ENCODE measurements at places on chromosomes 12 and 14.
A peak's percentile ranks its signal among the peaks of the same experiment; 100 is the strongest.

DNA sequence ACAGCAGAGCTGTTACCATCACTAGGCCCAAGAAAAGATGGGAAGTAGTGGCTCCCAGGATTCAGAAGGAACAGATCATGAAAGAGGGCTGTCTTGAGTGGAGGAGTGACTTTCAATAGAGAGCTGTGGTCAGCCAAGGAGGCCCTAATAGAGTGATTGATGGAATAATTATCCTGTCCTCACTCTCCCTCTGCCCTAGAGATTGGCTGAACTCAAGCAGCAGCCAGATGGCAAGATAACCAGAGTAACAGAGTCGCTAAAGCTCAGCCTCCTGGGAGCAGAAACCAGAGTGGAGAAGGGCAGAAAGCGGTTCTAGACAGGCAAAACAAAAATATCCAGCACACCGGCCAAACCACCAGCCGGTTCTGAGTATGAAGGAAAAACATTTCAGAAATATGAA lies 23.1 kb downstream of the GMFB start:
- peak; percentile 42 for DNase-seq

DNA sequence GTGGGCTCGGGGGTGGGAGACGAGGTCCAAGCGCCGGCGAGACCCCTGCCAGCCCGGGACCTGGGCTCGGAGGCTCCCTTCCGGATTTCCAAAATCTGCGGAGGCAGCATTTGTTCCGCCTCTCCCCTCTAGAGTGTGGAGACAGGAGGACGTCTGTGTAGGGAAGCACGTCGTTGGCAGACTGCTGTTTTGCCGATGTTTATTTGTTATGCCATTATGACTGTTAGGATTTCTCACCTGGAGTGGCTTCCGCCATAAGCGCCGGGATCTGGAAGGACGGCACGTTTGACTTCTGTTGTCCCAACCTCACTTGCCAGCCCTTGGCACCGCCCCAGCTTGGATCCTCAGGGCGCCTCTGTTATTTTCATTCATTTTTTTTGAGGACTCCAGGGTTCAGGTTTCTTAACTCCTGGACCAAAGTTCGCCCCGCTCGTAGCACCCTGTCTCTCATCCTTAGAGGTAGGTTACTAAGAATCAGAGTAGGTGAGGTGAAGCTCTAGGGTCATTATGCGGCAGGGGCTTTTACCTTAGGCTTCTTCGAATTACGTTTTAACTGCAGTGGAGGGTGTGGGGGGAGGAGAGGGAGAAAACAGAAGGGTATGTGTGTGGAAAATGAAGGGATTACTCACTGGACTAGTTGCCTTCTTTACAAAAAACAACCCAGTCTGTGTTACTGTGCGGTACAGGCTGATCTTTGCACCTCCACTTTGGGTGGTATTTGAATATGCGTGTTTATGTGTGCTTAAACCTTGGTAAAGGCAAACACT lies 547 bp upstream of the PYGL start:
- no peak for DNase-seq

- no peak for DNase-seq
Measured at GRCh38 chr12:96658075-96658474, 168.7 kb downstream of the CFAP54 start.

DNA sequence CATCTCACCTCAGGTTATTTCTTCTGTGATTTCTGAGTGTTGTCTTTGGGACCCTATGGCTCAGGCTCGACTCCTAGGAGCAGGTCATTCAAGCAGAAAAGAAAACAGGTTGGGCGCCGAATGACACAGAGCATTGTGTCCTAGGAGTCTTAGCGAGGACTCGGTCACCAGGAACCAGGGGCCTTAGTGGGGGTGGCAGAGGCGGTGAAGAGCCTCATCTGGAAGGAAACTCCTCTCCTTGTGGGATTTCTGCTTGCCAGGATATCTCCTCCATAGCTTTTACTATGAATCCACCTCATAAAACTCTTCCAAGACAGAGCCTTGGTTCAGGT lies 630 bp downstream of the PLEKHH1 start:
- DNase-seq = no peak

GRCh38 chr14:78319887-78320635 lies 149.9 kb downstream of the NRXN3 start:
- no peak for DNase-seq

DNA sequence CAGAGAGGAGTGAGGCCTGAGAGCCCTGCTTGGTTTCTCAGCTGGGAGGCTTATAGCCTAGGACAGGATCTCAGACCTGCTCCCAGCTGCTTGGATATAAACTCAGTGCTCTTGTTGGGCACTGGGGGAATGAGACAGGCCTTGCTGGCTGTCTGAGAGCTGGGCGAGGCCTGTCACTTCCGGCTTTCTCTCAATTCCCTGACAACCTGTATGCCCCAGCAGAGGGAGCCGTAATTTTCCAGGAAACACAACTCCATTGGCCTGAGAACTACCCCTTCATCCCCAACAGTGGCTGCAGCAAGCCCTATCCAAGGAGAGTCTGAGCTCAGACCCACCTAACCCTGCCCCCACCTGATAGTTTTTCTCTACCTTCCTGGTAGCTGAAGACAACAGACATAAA lies 258.3 kb upstream of the STXBP6 start:
- DNase-seq = no peak

DNA sequence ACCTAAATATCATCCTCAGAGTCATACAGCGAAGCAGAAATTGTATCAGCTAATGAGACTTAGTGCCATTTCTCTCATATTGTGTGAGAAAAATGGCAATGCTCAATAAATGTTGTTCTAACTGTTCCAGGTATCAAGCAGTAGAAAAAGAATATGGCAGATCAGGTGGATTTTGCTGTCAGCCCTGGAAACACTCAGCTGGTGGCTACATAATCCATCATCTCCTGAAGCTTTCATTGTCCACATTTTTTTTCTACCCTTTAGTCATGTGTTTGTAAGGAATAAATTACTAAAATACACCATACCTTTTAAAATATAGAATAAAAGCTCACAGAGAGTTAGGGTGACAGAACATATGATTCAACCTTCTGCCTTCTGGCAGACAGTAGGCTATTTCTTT lies 840.3 kb downstream of the DIO2 start:
- DNase-seq = no peak

DNA sequence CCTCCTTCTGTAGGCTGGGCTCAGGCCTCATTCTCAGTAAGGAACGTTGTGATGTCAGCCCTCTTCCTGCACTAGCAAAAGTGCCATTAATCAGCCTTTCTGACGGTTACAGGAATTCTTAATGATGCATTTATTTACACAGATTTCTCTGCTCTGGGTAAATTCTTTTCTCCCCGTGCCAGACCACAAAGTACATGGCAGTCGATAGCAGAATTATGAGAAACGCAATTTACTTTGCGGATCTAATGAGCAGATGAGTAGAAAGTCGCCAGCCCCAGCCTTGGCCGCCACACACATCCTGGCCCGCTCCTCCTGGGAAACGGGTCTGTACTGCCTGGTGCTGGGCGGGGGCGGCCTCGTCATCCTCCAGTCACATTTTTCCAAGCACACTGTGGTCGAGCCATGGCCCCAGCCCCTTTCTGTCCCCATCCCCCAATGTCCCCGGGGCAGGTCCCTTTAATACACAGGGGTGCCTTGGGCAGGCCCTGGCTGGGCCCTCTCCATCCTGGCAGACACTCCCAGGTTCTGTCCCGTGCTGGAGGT lies 25.9 kb downstream of the NOC4L start:
- DNase-seq = no peak

- DNase-seq = no peak
Measured at GRCh38 chr14:51491036-51491545, 160.6 kb upstream of the FRMD6 start.

DNA sequence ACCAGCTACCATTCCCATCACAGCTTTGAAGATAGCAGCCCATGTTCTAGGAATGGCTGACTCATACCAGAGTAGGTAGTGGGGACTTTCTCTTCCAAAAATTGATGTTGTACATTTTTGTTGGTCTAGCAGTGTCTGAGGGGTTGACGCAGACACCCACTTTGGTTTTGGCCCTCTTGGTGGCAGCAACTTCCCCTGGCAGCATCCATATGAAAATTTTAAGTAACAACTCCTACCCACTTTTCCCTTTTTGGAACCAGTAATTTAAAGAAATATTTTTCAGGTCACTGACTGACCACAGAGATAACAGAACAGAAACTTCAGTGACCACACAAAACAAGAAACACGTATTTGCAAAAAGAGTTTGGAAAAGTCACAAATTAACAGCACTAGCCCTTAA lies 162.0 kb upstream of the TMCC3 start:
- DNase-seq = no peak

DNA sequence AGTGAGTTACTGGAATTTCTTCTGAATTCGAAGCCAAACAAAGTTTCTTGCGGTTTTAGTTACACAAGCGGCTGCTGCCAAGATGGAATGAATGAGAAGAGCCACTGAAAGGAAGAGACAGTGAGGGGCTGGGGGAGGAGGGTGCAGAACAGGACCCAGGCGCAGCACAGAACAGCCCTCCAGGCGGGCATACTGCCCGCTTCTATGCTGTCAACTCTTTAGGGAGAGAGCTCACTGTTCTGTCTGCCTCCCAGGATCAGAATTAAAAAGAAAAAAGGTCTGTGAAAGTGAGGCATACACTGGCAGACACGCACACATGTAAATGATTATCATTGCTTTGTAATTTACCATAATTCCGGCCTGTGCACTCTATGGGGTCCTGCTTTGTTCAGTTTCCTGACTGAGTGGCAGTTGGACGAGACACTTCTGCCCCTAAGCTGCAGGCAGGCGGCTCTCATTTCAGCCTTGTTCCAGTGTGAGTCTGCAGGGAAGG lies 231.6 kb downstream of the CACNA1C start:
- no peak for DNase-seq

- DNase-seq = no peak
Measured at GRCh38 chr12:52079576-52080402, at the start of gene SMIM41. Gene SMIM41, plus strand, starts transcription at chr12:52079704. Its CDS starts 76 bp downstream, at chr12:52079780.

DNA sequence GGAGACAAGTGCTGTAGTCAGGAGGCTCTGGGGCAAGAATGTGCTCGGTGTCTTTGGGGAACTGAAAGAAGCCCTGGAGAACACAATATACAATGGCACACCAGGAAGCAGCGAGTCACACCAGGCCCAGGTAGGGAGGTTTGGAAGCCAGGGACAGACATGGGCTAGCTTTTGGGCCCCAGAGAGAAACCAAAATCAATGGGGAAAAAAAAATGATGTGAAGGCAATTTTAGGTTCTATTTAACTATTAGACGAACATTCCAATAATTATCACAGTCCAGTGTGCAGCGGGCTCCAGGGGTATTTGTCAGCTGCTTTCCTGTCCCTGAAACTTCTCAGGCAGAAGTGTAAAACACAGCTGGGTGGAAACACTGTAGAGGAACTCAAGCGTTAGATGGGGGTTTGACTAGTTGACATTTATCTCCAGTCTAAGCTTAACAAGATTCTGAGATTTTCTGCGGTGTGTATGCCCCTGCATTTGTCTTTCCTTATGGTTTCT lies 21.8 kb upstream of the EGLN3 start:
- no peak for DNase-seq

GRCh38 chr12:11656550-11656949 lies 7.1 kb downstream of the ETV6 start:
- DNase-seq = no peak

DNA sequence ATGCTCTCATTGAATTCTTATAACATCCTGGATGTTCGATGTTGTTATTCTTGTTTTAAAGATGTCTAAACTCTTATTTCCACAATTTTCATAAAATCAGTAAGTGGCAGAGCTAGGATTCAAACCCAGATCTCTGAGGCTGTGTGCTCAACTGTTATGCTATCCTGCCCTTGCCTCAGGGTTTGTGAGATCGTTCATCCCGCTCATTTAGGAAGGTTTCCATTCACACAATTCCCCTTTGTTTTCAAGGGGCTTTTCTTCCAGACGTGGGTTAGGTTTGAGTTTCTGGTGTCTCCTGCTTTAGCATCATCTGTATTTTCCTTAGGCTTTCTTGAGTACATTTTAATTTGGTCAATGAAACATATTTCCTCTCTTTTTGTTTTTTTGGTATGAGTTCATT lies 69.3 kb downstream of the APAF1 start:
- DNase-seq = no peak

Data from vagina (tissue), 2 donors.